MG63 (cell line): ENCODE measurements at places on chromosomes 2 and 18.

- peak; percentile 65 for DNase-seq
Measured at GRCh38 chr2:10412380-10412779, 35.7 kb downstream of the ODC1 start.

- DNase-seq, result no peak
Measured at GRCh38 chr2:181190711-181191110, 210.3 kb downstream of the UBE2E3 start.

- no peak for DNase-seq
Measured at GRCh38 chr2:4358837-4359236, 655.5 kb downstream of the DCDC2C start.

- no peak for DNase-seq
Measured at GRCh38 chr2:241506793-241507429, 1.5 kb downstream of the STK25 start.

DNA sequence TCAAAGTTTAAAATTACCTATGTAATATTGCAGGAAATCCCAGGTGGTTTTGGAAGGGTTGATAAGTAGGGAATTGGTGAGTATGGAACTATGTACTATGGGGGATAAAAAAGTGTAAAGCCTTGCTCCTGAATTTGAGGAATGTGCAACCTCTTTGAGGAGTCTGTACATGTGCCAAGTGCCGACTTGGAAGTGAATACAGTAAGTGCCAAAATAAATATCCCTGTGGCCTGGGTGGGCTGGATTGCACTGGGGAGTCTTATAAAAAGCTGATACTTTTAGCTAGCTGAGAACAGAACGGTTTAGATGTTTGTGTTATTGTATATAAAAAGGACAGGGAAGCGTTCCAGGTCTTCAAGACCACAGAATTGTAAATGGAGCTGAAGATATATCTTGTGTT, 317.1 kb upstream of the LRRTM1 start:
- no peak for DNase-seq

GRCh38 chr2:220892018-220892634, 680.0 kb downstream of the EPHA4 start:
- DNase-seq, result peak; percentile 62

GRCh38 chr2:237931205-237931721, 35.6 kb upstream of the UBE2F start:
- DNase-seq, result peak; percentile 15

- DNase-seq, result peak; percentile 74
Measured at GRCh38 chr2:221502270-221503010, 69.7 kb downstream of the EPHA4 start.

GRCh38 chr2:174338147-174338605, 3.4 kb downstream of the SP9 start:
- no peak for DNase-seq

DNA sequence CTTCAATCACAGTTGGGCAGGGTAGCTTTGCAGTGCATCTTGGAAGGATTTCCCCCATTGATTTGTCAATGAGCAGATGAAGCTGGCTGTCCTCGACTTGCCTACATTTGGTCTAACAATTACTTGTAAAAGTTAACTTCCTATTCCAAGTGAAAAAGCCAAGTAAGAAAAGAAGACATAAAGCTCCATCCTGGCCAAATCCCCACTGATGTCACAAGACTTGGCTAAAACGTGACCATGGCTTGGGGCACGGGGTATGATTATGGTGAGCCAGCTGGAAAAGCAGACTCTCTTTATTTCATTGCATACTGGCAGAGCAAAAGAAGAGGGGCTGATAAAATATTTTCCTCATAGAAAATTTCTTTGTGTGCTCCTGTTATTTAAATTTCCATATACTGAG, 25.4 kb upstream of the PID1 start:
- DNase-seq, result no peak

- DNase-seq, result no peak
Measured at GRCh38 chr18:9982711-9983110, 68.9 kb downstream of the VAPA start.

DNA sequence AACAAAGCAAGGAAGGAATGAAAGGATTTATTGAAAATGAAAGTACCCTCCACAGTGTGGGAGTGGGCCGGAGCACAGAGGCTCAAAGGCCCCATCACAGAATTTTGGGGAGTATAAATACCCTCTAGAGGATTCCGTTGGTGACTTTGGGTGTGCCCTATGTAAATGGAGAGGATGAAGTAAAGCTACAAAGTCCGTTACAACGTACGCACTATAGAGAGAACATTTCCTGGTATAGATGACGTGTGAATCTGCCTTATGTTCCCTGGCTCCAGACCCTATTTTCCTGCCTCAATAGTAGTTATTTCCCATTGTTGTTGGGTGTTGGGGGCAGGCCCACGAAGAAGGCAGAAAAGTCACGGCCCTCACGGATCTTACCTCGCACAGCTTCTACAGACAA, 65.3 kb downstream of the GALR1 start:
- DNase-seq, result no peak

GRCh38 chr2:16650287-16651249, 15.1 kb downstream of the CYRIA start:
- DNase-seq, result peak; percentile 38
